ENCODE measurements at places on chromosomes 13 and 19.
A peak's percentile ranks its signal among the peaks of the same experiment; 100 is the strongest.

- DNase-seq: no peak
Observed at GRCh38 chr13:72849571-72849970, 67.6 kb downstream of the PIBF1 start.

GRCh38 chr13:26952551-26953143, 192.1 kb upstream of the GPR12 start:
- no peak for DNase-seq

DNA sequence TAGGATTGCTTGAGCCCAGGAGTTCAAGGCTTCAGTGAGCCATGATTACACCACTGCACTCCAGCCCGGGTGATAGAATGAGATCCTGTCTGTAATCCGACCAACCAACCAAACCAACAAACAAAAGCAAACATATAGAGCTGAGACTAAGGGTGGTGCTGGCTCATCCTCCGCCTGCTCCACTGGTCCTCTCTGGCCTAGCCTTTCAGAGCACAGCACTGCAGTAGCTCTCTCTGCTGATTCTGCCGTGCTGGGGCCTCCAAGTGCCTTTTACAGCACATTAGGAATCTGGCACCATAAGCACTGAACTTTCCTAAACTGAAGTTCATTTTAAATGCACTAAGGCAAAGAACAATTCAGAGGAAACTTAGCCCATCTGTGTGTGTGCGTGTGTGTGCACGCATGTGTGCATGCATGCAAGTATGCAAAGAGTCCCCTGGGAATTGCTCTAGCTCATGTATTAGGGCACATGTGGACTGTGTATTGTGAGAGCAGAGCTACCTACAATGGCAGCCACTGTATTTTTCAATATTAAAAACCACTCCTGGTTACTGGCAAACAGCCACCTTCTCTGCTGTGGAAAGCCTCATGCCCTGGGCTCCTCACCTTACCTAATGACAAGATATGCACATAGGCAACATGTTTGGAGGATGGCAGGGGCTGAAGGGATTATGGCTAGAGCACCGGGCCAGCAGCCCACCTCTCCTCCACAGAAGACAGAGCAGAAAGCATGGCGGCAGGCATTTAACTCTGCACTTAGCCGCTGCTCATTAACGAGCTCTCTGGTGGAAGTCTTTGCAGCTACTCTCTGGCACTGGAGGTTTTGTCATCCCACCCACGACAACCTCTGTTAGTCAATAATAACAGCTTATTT, 223.1 kb upstream of the TSHZ3 start:
- no peak for DNase-seq

GRCh38 chr19:42652021-42652420, 57.3 kb upstream of the CEACAM8 start:
- no peak for DNase-seq

DNA sequence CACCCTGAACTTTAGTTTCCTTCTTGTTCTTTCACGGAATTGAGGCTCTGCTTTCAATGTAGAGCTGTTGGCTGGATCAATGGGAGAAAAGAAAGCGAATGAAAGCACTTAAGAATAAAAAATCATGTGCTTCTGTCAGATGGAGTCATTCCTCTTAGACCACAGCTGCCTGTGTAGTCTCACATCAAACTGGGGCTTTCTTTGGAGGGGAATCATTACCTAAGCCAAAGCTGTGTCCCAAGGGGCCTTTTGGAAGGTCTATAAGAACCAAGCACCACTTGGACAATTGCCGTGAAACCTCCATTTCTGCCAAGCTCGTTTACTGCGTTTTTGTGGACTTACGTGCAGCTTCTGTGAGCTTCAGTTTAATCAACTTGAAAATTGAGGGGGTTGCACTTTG, 44.2 kb upstream of the RNF113B start:
- DNase-seq: no peak

GRCh38 chr13:30113983-30114570, 193.3 kb downstream of the KATNAL1 start:
- DNase-seq: no peak

GRCh38 chr13:21035498-21035897, 25.9 kb downstream of the LATS2 start:
- DNase-seq: no peak

DNA sequence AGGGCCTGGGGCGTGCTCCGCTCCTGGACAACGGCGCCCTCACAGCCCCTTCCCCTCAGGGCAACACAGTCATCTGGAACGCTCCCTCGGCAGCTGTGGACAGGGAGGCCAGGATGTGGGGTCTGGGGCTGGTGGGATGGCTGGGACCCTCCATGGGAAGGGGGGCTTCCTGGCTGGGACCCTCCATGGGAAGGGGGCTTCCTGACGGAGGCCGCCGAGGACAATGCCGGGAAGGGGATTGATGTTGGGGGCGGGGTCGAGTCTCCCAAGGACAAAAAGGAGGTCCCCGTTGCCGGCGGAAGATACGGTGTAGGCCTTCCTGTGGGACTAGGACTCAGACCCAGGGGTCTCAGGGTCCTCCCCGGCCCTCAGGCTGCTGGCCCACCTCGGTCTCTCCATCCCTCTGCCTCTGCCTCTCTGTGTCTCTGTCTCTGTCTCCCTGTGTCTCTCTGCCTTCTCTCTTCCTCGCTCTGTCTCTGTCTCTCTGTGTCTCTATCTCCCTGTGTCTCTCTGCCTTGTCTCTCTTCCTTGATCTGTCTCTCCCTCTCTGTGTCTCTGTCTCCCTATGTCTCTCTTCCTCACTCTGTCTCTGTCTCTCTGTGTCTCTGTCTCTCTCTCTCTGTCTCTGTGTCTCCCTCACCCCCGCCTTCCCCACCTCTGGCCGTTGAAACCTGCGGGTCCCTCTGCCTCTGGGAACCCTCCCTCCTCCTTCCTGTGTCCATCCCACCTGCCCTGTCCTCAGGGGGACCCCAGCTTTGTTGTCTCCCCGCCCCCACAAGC, 2.7 kb upstream of the MADCAM1 start:
- no peak for DNase-seq

DNA sequence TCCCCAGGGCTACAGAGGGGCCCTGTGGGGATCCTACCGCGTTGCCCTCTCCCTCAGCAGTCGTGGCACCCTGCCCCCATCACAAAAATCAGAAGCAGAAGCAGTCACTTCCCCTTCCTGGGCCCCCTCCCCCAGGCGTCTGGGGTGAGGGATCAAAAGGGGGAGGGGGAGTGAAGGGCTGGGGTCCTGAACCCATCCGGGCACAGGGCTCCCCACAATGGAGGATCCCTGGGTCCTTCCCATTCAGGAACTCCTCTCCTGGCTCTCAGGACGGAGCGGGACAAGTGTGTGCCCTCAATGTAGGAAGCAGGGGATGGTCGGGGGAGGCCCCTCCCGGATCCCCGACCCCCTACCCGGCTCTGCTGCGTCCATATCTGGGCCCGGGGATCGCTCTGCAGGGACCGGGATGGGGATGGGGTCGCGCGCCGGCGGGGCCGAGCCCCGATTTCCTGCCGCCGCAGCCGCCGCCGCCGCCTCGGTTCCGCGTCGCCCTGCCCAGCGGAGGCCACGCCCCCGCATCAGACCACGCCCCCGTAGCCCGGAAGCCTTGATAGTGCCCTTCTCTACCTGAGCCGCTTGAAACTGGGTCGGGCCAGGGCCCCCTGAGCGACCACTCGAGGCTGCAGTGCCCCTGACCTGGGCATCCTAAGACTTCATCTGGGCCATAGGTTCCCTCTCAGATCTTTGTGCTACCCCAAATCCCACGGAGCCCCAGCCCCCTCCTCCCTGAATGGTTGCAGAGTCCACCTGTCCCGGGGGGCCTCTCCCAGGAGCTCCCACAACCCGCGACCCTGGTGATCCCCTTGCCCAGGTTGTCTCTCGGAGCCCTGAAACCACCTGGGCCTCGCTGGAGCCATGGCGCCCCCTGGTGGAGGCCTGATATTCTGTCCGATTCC, at the start of gene GMIP:
Gene GMIP (minus strand): TSS at position 500 of the 896 bp plus-strand sequence. CDS start 128 bp downstream, at position 372.
- DNase-seq: peak; percentile 67

DNA sequence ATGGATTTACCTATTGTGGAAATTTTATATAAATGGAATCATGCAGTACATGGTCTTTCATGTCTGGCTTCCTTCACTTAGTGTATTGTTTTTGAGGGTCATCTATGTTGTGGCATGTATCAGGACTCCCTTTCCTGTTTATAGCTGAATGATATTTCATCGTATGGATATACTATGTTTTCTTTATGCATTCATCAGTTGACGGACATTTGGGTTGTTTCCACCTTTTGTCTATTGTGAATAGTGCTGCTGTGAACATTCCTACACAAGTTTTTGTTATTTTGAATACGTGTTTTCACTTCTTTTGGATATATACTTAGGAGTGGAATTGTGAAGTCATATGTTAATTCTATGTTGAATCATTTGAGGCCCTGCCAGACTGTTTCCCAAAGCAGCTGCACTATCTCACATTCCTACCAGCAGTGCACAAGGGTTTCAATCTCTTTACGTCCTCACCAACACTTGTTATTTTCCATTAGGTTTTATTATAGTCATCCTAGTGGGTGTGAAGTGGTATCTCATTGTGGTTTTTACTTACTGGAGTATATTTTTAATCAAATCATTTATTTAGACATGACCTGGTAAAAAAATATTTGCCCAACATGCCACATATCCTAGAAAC, 262.7 kb downstream of the DLEU7 start:
- no peak for DNase-seq

DNA sequence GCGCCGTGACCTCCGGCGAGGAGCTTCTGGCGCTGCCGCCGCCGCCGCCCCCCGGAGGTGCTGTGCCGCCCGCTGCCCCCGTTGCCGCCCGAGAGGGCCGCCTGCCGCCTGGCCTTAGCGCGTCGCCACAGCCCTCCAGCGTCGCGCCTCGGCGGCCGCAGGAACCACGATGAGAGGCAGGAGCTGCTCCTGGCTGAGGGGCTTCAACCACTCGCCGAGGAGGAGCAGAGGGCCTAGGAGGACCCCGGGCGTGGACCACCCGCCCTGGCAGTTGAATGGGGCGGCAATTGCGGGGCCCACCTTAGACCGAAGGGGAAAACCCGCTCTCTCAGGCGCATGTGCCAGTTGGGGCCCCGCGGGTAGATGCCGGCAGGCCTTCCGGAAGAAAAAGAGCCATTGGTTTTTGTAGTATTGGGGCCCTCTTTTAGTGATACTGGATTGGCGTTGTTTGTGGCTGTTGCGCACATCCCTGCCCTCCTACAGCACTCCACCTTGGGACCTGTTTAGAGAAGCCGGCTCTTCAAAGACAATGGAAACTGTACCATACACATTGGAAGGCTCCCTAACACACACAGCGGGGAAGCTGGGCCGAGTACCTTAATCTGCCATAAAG, 4.8 kb downstream of the PDX1 start:
- DNase-seq: no peak

DNA sequence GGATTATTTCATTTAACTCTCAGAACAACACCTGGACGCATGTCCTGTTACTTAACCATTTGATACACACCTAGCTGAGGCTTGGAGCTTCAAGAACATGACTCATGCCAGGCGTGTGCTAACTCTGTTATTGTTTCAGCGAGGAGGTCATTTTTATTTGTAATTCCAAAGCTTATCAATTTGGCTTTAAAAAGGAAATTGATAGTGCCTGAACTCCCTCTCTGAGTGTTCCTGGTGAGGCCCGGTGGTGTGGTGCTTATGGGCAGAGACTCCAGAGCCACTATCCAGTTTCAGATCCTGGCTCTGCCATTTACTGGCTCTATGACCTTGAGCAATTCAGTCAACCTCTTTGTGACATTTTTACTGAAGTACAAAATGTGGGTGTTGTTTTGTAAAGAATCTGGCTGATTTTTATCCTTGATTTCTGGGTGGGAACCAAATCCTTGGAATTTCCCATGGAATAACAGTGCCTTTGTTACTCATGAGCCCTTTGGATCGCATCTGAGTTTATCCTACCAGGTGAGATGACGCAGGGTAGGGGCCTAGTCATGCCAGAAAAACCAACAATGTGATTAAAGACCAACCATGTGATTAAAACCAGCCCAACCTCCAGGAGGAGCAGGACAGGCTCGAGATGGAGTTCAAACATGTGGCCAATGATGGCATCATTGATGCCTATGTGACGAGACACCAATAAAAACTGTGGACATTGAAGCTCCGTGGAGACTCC, 198.8 kb downstream of the MYO16 start:
- no peak for DNase-seq

DNA sequence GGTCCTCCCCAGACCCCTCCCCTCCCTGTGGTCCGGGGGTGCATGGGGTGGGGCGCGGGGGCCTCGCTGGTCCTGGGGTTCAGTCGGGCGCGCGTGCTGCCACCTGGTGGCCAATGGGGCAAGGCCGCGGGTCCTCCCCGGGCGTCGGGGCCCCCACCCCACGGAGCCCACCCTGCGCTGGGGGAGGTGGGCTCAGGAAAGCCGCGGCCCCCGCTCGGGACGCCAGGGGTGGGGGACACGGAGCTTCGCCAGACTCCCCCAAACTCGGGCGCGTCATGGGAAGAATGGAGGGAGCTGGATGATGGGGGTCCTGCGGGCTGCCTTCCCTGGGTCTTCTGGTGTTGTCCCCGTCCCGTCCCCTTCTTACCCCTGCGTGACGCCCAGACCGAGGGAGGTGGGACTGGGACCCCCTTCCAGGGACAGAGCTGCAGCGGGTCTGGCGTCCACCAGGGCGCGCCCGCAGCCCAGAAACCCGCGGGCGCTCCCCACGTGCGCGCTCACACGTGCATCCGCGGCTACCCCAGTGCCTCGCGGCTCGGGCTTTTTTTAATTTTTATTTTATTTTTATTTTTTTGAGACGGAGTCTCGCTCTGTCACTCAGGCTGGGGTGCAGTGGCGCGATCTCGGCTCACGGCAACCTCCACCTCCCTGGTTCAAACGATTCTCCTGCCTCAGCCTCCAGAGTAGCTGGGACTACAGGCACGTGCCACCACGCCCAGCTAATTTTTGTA, 19.8 kb upstream of the TCF3 start:
- peak; percentile 46 for DNase-seq

GRCh38 chr13:41942462-41943094, 18.3 kb downstream of the VWA8 start:
- DNase-seq: no peak

- no peak for DNase-seq
Observed at GRCh38 chr13:39935155-39935554, 279.7 kb downstream of the COG6 start.

DNA sequence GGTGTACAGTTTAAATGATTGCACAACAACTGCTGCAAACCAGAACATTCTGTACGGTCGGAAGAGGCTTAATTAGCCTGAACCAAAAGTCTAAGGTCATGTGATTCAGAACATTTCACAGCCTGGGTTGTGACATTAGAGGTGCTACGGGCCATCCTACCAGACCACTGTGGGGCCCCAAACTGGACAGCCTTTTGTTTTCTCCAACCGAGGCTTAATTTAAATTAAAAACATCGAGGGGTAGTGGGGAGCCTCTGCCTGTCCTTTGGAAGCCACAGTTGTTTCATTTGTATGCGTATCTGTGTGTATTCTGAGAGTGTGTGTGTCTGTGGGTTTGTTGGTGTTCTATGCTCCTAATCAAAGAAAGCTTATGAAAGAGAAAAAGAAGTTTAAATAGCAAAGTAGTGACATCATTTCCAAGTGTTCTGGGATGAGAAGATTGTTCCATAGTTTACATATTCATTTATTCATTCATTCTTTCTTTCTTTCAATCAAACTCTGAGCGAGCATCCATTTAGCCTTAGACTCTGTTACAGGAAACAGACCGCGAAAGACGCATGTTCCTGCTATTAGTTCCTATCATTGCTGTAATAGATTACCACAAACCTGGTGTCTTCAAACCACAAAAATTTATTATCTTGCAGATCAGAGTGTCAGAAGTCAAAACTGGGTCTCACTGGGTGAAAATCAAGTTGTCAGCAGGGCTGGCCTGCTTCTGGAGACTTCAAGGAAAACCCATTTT, 444.8 kb downstream of the FOXO1 start:
- no peak for DNase-seq
